Glomerular endothelial cell (primary cell): ENCODE measurements at places on chromosomes 1 and 21.

GRCh38 chr1:23169727-23170335 is 1.2 kb upstream of the LUZP1 start:
- no peak for DNase-seq

DNA sequence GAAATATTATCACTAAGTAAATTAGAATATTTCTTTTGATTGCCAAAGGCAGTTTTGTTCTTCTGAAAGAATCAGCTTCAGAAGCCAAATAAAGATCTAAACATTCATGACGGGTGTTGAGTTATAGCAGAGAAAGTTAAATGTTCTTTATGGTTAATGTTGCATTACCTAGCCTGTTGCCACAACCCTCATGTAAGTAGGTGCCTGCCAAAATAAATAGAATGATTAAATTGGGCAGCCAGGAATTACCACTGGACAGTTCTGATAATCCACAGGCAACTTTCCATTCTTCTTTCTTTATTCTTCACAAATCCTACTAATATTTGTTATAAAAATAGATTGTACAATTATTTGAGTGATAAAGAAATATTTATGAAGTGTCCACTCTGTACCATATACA is 217.9 kb upstream of the NRIP1 start:
- no peak for DNase-seq

- DNase-seq = no peak
Observed at GRCh38 chr1:54795841-54796468, 5.2 kb downstream of the TTC22 start.

DNA sequence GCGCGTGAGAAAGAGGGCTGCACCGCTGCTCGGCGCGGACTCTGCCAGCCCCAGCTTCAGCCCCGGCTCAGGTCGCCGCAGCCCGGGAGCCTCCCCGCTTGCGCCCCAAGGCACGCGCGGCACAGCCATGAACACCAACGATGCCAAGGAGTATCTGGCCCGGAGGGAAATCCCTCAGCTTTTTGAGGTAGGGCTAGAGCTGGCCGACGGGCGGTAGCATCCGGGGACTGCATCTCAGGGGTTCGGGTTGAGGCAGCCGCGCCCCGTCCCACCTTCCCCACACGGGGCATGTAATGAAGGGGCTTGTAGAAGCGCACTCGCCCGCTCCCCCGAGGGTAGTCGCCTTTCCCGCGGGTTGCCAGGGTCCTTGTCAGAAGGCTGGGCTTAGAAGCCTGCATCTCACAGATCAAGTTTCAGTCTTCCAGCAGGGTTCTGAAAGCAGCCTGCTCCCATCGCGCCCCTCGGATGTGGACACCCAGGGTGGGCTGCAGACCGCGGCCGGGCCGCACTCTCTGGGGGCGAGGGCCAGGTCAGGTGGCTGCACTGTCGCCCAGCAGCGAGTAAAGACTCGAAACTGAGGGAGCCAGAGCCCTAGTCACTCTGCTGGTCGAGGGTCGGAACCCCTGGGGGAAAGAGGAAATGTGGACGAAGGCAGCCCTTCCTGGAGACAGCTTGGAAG is 507 bp downstream of the AK5 start:
- no peak for DNase-seq

- DNase-seq = no peak
Observed at GRCh38 chr1:27418326-27419185, 26.1 kb downstream of the GPR3 start.

- DNase-seq = no peak
Observed at GRCh38 chr1:216020743-216021345, 402.4 kb downstream of the USH2A start.

DNA sequence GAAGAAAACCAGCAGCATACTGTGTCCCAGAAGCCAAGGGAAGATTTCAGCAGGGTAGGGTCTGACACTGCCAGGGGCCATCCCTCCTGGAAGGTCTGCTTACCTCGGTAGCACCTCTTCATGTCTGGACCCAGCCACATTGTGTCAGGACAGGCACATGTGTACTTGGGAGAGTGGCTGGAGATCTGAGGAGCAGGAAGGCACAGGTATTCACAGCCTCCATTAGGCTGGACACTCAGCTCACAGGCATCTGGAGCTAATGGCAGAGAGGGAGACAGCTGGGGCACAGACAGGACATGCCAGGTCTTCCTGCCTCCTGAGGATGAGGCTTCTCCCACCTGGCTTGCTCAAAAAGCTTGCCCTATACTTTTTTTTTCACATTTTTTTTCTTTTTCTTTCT is 19.9 kb upstream of the MAGOH start:
- no peak for DNase-seq

GRCh38 chr1:235673981-235674380 is 24.4 kb upstream of the GNG4 start:
- DNase-seq = no peak

DNA sequence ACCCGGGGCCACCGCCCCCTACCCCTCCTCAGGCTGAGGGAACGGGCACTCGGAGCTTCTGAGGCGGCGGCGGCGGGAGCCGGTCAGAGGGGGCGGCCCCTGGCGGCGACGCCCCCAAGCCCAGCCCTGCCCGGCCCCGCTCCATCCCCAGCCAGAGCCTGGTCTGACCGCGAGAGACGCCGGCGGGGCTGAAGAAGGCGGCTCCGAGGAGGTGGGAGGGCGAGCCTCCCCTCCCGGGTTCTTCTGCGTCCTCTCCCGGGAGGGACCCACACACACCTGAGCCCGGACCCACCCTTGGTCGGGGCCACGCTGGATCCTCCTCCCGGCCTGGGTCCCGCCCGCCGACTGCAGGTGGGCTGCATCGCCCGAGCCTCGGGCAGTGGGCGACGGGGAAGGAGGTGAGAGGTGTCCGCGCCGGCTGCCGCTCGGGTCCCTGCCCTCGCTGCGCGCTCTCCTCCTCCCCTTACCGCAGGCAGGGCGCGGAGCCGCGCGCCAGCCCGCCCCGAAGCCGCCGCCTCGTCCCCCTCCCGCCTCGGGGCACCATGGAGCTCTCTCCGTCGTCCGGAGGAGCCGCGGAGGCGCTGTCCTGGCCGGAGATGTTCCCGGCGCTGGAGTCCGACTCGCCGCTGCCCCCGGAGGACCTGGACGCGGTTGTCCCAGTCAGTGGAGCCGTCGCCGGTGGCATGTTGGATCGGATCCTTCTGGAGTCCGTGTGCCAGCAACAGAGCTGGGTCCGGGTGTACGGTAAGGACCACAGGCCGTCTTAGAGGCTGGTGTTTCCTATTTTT is at the start of gene RASAL2:
Gene RASAL2 (plus strand): TSS at position 154 of the 788 bp plus-strand sequence. CDS start 389 bp downstream, at position 543.
- no peak for DNase-seq

DNA sequence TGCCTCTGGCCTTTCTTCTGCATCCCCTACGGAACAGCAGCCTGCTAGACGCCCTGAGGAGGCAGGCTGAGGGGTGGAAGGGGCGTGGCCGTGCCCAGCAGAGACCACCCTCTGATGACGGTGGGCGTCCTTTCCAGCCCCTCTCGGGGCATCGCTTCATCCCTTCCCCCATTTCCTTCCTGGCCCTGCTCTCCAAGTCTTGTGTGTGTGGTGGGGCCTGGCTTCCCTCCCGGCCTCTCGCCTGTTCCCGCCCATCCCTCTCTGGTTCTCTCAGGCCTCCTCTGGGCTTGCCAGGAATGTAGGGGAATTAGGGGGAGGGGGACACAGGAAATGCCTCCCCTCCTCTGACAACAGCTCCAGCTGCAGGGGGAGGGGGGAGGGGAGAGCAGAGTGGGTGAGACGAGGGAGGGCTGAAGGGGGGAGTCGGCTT is 51.1 kb downstream of the SKI start:
- peak; percentile 76 for DNase-seq

DNA sequence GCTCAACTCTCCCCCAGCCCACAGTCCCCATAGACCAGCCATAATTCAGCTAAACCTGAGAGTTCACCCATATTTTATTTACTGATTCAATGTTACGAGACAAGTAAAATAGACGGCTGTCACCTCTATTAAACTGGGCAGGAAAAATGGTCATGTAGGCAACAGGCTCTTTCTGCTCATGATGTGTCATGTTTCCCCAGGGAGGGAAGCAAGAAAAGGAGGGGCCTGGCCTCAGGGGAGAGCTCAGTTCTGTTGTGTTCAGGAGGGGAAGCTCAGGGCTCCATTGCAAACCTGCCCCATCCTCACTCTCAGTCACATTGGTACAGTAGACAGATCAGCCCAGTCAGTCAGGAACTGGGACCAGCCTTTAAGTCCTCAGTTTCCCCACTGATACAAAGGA is 12.8 kb downstream of the GRIK3 start:
- DNase-seq = no peak

- DNase-seq = no peak
Observed at GRCh38 chr1:21233490-21233889, 56.8 kb downstream of the ECE1 start.

GRCh38 chr21:14977814-14978213 is 87.0 kb downstream of the NRIP1 start:
- DNase-seq = no peak

GRCh38 chr1:168893359-168893801 is 164.4 kb upstream of the DPT start:
- no peak for DNase-seq

- DNase-seq = no peak
Observed at GRCh38 chr1:204618148-204618760, 67.3 kb downstream of the LRRN2 start.

DNA sequence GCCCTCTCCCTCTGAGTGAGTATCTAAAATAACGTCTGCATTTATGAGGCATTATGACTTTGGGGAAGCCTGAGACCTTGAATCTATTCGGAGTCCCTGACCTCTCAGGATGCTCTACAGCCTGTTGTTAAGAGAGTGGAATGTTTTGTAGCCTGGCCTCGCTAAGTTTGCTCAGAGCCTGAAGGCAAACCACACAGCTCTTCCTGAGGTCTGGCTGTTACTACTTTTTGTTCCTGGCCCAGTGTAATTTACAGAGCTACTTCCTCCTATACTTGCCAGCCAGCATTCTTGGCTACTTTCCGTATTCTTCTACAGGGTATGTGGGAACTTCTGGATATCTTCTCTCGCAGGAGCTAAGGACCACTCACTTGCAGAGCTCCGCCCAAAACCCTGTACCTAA is 3.6 kb upstream of the ZMYM4 start:
- DNase-seq = no peak

- DNase-seq = peak; percentile 7
Observed at GRCh38 chr1:14915356-14916054, 238.0 kb upstream of the TMEM51 start.

DNA sequence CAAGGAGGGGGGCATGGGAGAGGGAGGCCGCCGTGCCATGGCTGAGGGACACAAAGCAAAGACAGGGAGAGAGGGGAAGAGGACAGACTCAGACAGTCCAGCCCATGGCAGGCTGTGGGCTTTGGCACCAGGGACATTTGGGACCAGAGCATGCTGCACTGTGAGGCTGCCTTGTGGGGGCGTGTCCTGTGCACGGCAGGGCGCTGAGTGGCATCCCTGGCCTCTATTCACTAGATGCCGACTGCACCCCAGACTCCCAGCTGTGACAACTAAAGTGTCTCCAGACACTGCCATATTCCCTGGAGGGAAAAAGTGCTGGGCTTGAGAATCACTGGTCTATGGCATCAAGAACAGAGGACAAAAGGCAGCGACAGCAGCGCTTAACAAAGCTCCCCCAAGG is 18.6 kb upstream of the PRDM15 start:
- no peak for DNase-seq

DNA sequence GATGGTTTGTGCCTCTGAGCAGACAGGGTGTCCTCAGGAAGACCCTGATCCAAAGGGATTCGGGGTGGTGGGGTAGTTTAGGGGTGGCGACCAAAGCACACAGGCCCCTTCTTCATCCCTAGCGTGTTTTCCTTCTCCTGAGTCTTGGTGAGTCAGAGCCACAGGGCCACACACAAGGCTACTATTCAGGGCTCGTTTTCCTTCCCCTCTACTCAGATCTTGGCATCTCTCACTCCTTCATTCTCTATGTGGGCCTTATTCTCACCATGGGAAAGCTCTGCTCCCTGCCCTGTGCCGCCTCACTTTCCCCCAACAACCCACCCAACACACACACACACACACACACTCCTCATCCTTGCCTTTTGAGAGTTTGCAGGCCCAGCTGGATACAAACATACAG is 43.6 kb upstream of the WNT2B start:
- DNase-seq = no peak

DNA sequence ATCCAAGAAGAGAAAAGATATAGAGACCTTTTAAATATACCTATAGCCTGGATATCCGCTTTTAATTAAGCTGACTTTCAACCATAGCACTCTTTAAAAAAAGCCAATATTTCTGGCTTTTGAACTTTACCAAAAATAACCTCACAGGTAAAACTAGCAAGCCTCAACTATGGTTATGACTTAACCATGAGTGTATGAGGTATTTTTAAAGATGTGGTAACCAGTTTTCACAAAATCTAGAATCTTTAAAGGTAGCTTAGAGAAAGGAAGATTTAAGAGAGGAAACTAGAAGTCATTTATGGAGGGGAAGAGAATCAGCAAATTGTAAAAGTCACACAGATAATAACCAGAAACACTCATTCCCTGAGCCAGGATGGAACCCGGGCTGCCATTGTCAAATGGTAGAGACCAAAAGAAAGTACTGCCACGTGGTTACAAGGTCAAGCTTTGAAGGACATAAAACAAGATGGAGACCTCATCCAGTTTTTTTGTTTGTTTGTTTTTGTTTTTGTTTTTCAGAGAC is 288.4 kb upstream of the RGS18 start:
- DNase-seq = no peak

GRCh38 chr1:10271869-10272268 is 61.5 kb downstream of the KIF1B start:
- DNase-seq = no peak
